ENCODE measurements at places on chromosomes 7 and 10.

- DNase-seq: peak; percentile 100
These were observed 297.1 kb upstream of the NFE2L3 start for GRCh38 chr7:25854608-25855497.

DNA sequence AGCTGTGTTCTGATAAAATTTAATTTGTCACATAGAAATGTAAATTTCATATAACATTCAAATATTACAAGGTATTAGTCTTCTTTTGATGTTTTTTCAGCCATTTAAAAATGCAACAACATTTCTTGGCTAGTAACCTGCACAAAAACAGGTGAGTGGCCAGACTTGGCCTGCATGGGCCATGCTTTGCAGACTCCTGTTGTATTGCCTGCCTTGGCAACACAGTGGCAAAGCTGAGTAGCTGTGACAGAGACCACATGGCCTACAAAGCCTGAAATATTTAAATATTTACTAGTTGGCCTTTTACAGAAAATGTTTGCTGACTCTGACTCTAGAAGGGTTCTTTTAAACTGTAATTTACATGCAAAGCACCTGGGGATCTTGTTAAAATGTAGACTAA is 13.5 kb upstream of the TBX20 start:
- DNase-seq: no peak

DNA sequence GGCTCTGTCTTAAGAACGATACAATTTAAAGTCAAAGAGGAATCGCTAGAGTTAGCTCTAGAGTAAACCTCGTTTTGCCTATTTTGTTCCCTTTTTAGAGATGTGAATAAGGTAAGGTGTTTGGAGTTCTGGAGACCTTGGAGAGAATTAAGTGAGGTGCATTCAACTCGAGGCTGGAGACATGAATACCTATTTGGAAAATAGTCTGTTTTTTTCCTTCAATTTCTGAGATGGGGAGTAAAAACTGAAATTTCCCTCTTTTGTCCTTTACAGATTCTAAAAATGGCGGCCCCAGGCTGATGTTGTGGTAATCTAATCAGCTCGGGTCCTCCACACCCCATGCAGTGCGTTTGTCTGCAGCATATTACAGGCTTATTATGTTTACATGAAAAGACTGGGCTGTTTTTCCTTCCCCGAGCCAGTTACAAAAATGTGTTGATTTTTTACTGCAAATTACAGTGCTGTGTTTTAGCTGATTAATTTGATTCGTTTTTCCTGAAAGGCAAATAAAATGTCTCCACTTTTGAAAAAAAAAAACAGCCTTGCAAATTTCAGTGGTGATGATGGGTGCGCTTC is 1.5 kb downstream of the KMT2E start:
- DNase-seq: peak; percentile 53

DNA sequence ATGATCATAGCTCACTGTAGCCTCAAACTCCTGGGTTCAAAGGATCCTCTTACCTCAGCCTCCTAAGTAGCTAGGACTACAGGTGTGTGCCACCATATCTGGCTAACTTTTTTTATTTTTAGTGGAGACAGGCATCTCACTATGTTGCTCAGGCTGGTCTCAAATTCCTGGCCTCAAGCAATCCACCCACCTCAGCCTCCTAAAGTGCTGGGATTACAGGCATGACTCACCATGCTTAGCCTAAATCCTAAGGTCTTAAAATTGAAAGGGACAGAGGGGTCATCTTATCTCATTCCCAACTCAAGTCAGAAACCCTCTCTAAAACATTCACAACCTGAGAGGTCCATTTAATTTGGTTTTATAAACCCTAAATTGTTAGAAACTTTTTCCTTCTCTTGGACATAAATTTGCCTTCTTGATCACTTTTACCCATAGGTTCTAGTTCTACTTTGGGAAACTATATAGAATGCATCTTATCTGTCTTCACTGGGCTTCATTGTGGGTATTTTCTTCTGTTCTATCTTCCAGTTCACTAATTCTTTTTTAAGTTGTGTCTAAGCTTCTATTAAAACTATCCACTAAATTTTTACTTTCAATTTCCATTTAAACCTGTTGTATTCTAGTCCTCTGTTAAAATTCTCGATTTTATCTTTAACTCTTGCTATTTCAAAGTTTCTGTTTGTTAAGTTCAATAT is 183.4 kb upstream of the KAT6B start:
- DNase-seq: no peak

DNA sequence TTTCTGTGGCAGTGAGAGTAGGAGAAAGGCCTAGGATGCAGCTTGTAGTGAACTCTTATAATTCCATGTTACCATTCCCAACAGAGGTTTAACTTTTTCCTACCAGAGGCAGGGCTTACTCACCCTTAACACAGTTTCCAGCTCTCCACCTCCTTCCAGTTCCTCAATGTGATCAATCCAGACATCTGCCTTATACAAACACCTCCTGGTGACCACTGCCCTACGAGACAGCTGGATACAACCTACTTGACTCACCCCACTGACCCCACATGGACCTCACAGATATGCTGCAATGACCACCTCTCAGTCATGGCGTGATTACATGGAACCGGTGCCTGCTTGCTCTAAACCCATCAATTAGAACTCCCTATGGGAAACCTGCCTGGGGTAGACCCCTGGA is 326.5 kb downstream of the TNS3 start:
- no peak for DNase-seq

- DNase-seq: peak; percentile 90
These were observed at the start of gene JMJD1C for GRCh38 chr10:63465293-63466143. Gene JMJD1C (minus strand): TSS chr10:63465977. CDS start chr10:63465662, 315 bp downstream.

GRCh38 chr10:104478380-104478779 is 124.7 kb downstream of the CFAP58 start:
- DNase-seq: no peak

- DNase-seq: no peak
These were observed 45.8 kb downstream of the MKX start for GRCh38 chr10:27699776-27700175.

GRCh38 chr7:139739863-139740597 is 37.8 kb downstream of the HIPK2 start:
- DNase-seq: no peak

- no peak for DNase-seq
These were observed 454.0 kb downstream of the NEBL start for GRCh38 chr10:20443094-20443493.

DNA sequence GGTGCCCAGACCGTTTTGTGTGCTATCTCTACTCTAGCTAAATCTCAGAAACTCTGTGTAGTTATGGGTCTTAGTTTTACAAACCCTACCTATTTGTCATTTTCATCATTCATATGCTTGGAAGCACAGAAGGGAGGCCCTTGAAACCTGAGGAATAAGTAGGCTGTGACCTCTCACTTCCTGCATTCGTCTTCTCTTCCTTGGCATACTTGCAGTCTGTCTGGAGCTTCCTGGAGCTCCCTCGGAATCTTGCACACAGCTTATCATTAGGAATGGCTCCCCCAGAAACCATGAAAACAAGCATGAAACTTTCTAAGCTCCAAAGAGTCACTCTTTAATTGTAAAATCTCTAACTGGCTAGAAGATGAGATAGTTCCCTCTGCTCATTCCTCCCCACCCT is 376.9 kb upstream of the MYO3A start:
- DNase-seq: peak; percentile 26

DNA sequence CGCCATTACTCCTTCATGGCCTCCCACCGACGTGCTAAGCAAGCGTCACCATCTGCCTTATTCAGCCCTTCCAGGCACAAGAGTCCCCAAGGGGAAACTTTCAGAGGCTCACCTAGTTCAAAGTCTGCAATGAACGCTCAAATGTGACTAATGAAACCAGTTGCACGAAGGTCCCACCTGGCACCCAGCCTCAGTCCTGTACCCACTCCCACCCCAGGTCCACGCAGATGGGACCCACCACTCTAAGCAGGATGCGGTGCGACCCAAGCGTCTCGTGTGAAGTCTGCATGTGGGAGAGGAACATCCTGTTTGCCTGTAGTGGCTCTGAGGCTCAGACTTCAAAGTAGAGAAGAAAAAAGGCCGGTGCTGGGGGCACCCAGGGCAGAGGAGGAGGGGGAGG is 40.3 kb downstream of the RGS10 start:
- DNase-seq: no peak

DNA sequence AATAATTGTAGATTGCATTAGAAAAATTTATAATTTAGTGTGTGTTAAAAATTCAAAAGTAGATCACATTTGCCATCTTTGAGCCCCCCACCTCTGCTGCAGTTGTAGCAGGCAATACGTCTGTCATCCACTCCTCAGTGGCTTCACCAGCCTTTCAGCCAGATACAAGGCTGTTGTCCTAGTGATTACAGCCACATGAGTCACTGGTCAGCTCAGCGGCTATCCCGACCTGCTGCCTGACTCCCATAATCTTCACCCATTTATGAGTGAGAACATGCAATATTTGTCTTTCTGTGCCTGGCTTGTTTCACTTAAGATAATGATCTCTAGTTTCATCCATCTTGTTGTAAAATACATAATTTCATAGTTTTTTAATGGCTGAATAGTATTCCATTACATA is 9.2 kb downstream of the OR2A5 start:
- DNase-seq: peak; percentile 68

- DNase-seq: peak; percentile 79
These were observed 201.3 kb downstream of the ARL4A start for GRCh38 chr7:12888717-12889116.

DNA sequence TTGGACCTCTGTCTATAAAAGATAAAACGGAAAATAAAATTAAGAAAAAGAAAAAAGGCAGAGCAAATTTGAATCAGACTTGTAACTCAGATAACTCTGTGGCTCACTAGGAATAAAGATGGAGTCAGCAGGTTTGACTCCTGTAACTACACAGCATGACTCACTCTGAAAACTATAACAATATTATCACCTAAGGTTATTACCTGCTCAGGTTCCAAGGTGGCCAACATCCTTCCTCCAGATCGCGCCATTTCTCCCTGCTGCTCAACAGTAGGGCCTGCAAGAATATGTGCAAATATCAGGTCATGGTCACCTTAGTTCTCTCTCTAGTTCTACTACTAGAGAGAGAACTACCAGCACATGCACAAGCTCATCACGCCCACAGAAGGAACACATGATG is 30.0 kb downstream of the ALDH18A1 start:
- DNase-seq: no peak

DNA sequence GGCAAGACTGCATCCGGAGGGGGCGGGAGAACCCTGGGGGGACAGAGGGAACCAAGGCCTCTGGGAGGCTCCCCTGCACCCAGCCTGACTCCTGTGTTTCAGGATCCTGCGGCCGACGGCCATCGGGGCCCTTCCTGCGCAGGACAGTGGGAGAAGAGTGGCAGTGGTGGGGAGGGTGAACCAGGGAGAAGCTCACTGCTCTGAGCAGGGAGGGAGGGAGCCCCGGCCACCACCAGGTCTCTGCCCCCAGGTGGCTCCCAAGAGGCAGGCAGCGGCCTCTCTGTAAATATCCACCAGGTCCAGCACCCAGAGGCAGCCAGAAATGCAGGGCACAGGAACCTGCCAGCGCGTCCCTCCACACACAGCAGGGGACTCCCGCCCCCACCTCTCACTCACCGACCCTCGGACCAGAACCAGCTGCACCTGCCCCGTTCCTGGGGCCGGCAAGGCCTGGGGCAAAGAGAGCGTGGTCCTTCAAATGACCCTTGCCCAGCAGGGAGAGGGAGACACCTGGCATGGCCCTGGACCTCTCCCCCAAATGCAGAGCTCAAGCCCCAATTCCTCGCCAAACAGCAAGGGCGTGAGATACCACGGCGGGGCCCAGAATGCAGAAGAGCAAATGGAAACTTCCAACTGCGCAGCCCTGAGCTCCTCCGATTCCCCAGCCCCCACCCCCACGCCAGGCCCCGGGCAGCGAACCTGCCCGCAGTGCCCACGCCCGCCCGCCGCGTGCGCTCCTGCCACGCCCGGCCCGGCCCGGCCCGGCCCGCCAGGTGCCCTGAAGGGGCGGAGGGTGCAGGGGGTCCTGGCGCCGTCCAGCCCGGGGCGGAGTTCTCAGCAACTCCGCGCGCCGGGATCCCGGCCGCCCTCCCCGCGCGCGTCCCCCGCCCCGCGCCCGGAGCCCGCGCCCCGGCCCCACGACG is 805 bp downstream of the RASGEF1A start:
- DNase-seq: no peak

DNA sequence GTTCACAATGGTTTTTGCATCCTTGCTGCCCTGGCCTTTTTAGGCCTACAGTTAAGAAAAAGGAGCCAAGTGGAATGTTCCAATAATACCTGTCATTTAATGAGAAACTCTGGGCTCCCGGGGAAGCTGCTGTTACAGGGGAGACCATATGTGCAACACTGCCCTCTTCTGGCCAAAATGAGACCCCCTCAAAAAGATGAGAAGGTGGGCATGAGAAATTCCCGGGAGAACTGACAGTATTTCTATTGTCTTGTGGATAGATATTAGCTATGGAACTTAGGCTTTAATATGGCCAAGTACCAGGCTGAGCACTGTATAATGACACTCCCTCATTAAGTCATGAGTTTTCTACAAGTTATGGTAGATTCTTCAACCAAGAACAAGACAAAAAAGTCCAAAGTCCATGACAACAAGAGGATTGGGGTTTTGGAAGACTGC is 99.4 kb downstream of the CCDC3 start:
- peak; percentile 82 for DNase-seq

GRCh38 chr7:149825567-149826343 is 12.4 kb upstream of the ZNF862 start:
- DNase-seq: no peak

DNA sequence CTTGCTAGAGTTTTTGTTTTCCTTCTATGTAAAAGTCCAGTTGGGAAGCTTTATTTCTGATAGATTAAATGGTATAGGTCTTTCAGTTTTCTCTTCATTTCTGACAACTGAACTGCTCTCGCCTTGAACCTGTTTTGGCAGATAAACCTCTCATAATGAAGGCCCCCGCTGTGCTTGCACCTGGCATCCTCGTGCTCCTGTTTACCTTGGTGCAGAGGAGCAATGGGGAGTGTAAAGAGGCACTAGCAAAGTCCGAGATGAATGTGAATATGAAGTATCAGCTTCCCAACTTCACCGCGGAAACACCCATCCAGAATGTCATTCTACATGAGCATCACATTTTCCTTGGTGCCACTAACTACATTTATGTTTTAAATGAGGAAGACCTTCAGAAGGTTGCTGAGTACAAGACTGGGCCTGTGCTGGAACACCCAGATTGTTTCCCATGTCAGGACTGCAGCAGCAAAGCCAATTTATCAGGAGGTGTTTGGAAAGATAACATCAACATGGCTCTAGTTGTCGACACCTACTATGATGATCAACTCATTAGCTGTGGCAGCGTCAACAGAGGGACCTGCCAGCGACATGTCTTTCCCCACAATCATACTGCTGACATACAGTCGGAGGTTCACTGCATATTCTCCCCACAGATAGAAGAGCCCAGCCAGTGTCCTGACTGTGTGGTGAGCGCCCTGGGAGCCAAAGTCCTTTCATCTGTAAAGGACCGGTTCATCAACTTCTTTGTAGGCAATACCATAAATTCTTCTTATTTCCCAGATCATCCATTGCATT is 27.1 kb downstream of the MET start:
- no peak for DNase-seq

- no peak for DNase-seq
These were observed 110.2 kb upstream of the KMT2E start for GRCh38 chr7:104903846-104904245.

All from choroid plexus epithelial cell (primary cell).